ENCODE measurements at places on chromosomes 5 and 9. TPM values are rescaled to one million over a fixed set of nuclear protein-coding genes. Genes with fewer than 3 reads are reported as not detected.

DNA sequence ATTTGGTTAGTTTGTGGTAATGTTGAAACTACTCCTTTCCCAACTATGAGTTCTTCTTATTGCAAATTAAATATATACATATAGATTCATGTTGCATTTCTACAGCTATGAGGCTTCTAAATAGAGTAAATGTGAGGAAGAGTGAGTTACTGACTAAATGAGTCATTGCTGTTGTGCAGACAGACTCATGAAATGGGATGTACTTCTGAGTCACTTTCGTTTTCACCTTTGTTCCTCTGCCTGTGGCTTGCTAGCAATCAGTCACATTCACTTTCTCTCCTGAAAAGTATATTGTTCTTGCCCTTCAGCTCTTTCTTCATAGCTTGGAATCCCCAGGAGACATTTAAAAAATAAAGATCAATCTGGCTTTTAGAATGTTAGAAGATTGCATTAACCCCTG is 295.5 kb upstream of the SMC2 start:
- DNase-seq = no peak

The MCTP1 gene
- 2.2 TPM for total RNA-seq

DNA sequence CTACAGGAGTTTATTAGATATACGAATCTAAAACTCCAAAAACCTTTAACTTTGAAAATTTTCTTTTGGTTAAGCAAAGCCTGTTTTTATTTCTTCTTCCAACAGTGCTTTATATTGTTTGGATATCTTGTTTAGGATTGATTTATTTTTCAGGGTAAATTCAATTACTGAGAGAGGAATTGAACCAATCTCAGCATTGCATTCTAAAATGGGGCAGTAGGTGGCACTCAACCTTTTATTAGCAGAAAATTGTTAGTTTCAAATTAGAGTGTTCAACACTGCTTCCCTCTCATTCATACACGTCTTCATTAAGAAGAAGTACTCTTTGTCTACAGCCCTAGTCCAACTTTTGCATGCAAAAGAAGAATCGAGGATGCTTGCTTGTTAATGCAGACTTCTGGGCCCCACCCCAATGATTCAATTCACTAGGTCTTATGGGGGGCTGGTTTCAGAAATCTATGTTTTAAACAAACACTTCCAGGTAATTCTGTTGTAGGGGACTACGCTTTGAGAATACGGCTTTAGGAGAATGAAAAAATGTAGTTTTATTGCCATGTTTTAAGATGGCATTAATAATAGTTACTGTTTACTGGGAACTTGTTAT is 26.6 kb downstream of the MRPL22 start:
- peak; percentile 26 for DNase-seq

DNA sequence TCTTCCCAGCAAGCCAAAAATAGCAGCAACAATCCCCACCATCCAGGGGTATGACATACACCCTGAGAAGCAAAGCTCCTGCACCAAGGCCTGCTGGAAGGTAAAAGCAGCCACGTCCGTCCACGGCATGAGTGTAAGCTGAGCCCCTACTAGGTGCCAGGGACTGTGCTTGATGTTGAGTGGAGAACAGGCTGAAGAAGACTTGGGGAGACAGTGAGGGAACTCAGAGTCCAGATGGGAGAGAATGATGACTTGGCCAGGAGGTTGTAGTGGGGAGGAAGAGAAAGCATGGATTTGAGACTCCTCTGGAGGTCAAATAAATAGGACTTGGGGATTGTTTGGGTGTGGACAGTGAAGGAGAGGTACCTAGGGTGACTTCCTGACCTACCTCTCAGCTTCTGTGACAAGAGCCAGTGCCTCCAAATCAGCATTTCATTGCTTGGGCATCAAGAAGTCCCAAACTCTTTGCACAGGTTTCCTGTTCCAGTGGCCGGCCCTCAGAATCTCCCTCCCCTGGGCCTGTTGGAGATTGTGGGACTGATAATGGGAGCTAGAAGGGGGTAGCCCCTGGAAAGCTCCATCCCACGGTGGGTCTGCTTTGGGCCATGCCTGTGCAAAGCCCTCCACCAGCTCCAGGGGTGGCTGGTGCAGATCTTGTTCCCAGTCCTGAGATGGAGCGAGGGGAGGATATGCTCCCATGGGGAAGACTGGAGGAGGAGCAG is 58.3 kb upstream of the ADAMTS2 start:
- no peak for DNase-seq

The WWC1 gene
- 1.1 TPM for total RNA-seq

- no peak for DNase-seq
Measured at GRCh38 chr9:16064771-16065170, 511.9 kb downstream of the CCDC171 start.

The ACSL6 gene
- total RNA-seq = 0.80 TPM

The SPRY4 gene
- total RNA-seq = 74.2 TPM

- no peak for DNase-seq
Measured at GRCh38 chr5:169289520-169289919, 11.4 kb downstream of the SLIT3 start.

The PCDHGA12 gene
- 3.8 TPM for total RNA-seq

- DNase-seq = no peak
Measured at GRCh38 chr5:14102666-14103065, 40.5 kb upstream of the TRIO start.

DNA sequence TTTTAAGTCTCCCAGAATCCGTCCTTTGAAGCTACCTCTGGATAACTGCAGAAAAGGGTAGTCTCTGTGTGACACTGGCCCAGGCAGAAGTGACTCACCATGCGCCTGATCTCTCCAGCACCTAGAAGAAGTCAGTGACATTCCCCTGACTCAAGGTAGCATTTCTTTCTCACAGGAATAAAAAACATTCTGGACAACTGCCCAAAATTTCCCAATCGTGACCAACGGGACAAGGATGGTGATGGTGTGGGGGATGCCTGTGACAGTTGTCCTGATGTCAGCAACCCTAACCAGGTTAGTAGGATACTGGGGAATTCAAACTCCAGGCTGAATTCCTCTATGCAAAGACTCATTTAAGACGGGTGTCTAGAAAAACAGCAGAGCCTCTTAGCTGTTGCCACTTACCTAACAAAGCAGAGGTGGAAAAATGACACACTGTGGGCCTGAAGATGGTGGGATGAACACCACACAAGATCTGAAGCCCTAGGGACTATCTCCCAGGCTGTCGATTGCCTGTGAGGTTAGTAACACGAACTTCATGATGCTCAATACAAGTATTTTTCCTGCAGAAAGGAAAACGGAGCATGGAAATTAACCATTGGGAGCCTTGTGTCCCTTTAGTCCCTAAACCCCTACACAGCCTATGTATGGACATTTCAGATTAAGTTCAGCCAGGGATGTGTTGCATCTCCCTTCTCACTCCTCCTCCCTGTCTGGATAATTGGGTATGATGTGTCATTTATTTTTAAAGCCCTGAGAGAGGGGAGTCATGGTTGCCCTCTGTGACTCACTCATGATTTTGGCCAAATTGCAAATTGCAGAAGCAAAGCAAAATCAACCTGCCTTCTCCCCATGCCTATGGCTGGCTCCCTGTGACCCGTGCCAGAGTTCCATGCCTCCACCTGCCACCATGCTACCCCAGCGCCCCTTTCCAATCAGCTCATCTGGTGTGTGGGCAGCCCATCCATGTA is 37.2 kb downstream of the THBS4 start:
- DNase-seq = no peak

DNA sequence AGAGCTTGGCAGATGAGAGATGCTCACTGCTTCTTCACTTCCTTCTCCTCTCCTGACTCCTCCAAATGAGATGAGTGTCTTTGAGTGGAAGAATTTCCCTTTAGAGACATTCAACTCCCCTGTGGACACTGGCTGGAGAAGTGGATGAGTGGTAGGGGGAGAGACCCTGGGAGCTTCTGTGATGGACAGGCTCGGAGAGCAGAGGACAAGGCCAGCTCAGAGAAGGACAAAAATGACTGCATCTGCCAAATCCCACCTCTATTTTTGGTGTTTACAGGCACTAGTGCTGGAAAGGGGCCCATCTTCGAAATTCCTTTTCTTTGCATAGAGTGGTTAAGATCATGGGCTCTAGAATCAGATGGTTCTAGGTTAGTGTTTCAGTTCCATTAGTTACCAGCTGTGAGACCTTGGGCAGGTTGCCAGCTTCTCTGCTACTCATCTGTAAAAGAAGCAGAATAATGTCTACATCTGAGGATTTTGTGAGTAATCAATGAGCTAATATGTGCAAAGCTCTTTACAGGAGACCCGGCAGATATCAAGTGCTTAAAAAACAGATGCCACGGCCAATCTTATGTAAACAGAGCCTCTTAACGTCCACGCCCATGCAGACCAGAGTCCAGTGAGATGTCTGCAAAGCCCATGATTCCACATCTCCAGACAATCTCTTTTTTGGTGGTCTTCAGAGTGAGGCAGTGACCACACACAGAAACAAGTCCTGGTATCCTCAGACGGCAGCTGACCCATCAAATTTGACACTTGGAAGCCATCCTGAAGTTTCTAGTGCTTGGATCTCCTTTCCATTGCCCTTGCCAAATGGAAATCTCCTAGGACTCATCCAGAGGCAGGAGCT is 13.6 kb upstream of the COL27A1 start:
- DNase-seq = no peak

DNA sequence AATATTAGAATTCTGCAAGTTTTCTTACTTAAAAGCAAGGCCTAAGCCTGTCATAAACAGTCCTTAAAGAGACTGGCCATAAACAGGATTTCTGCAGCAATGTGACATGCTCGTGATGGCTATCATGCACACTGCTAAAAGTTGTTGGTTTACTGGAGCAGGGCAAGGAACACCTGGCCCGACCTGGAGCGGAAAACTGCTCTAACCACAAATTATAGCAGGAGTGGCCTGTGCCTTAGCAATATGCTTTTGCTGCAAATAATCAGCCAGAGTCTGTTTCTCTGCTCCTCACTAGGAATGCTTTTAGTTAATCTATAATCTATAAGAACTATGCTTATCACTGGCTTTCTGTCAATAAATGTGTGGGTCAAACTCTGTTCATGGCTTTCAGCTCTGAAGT is 322.9 kb upstream of the RPS23 start:
- DNase-seq = no peak

The OMD gene
- total RNA-seq = not detected

DNA sequence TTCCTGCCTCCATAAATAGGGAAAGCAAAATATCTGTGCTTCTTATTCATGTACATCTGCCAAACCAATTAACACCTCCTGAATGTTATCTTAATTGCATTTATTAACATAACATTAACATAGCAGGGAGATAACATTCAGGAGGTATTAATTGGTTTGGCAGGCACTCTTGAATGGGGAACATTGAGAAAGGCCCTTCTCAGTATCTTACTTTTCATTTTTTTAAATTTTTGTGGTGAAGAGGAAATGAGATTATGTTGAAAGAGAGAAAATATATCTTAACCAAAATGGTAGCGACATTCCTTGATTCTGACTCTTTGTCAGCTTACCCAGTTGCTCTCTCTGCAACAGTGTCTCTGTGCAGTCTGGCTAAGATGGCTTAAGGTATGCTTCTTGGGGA is 100.4 kb upstream of the TLE1 start:
- DNase-seq = no peak

The CDX1 gene
- total RNA-seq = 0.59 TPM

DNA sequence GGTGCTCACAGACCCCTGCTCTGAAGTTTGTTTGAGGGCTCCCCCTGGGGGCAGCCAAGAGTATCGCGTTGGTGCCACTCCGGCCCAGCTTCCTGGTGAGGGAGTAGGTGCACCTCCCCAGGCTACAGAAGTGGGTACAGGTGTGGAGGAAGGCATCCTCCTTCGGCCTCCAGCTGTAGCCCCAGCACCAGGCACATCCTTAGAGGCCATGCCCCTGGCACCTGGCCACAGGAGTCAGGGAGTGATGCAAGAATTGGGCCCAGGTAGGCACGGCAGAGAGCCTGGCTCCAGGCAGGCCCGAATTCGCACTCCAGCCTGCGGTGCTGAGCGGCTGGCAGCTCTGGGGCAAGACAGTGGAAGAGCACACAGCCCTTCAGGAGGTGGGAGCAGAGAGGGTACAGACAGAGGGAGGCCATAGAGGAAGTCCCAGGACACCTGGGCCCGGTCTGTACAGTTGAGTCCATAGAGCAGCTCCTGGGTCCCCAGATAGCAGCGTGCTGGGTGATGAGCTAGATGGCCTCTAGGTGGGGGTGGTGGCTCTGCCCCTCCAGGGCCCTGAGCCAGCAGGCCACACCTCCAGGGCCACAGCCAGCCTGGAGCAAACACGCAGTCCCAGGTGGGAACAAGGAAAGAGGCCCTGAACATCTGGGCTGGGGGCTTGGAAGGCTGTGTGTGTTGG is 2.4 kb downstream of the SAPCD2 start:
- DNase-seq = peak; percentile 87

DNA sequence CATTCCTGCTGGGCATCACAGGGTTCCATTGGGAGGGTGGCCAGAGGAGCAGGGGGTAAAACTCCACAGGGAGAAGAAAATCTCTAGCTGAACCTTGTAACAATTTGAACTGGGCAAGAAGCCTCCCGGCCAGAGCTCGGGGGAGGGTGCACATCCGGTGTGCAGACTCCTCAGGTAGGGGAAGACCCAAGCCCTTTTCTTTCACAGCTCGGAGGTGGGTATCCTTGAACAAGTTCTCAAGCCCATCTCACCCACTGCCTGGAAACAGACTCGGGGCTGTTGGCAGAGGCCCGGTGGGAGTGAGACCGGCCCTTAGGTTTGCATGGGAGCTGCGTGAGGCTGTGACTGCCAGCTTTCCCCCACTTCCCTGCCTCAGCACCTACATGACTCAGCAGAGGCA is 111.5 kb upstream of the IL7R start:
- no peak for DNase-seq

- no peak for DNase-seq
Measured at GRCh38 chr9:76150013-76150412, 244.2 kb downstream of the RFK start.

GRCh38 chr5:41770799-41771198 is 99.4 kb downstream of the OXCT1 start:
- no peak for DNase-seq

- no peak for DNase-seq
Measured at GRCh38 chr5:118070041-118070440, 918.3 kb downstream of the DTWD2 start.

The SLC46A2 gene
- not detected for total RNA-seq

DNA sequence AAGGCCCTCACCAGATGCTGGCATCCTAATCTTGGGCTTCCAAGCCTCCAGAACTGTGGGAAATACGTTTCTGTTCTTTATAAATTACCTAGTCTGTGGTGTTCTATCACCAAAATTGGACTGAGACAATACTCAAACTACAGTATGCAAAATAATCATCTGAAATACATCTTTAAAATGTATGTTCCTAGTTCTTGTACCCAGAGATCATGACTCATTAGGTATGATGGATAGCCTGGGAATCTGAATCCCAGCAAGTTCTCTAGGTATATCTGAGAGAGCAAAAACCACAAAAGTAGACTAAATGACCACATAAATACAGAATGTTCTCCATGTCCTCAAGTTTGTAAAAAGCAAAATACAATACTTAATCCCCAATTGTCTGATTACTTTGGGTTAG is 166.3 kb downstream of the YIPF5 start:
- DNase-seq = no peak

Data from endothelial cell (in vitro differentiated cells).